Ureter (tissue), 1 donor: ENCODE measurements at places on chromosomes 6 and 20. TPM values are rescaled to one million over a fixed set of nuclear protein-coding genes. Genes with fewer than 3 reads are reported as not detected.

GRCh38 chr6:157219201-157220200, 103.8 kb downstream of the TMEM242 start:
- DNase-seq: no peak

DNA sequence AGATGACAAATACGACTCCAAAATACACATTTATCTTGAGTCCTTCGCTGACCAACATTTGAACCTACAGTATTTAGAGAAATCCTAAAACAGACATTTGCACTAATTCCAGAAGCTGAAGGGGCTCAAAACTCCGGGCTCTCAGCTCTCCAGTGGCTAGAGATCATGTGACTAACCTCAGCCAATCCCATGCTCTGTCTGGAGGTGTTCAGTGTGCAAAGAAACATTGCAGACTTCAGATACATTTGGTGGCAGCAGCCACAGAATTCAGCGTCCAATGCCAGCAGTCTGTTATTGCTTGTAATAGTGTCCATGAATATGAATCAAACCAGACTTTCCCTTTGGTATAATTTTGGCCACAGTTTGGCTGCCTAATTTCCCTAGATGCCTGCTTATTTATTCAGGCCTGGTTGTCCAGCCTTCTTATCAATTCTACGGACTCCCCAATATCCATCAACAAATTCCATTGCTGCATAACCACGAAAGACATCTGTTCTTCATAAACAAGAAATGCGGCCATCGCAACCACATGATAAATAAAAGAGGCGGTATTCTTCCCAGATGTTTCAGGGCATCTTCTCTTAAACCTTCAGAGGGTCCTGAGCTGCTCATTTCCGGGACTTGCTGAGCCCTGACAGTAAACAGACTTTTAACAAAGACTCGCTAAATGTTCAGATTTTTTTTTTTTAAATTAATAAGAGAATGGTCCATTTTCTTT, 14.5 kb upstream of the CYP24A1 start:
- DNase-seq: no peak

GRCh38 chr6:125655511-125655910, 93.9 kb upstream of the HEY2 start:
- DNase-seq: no peak

GRCh38 chr20:61643656-61644377, 391.8 kb downstream of the CDH4 start:
- DNase-seq: no peak

DNA sequence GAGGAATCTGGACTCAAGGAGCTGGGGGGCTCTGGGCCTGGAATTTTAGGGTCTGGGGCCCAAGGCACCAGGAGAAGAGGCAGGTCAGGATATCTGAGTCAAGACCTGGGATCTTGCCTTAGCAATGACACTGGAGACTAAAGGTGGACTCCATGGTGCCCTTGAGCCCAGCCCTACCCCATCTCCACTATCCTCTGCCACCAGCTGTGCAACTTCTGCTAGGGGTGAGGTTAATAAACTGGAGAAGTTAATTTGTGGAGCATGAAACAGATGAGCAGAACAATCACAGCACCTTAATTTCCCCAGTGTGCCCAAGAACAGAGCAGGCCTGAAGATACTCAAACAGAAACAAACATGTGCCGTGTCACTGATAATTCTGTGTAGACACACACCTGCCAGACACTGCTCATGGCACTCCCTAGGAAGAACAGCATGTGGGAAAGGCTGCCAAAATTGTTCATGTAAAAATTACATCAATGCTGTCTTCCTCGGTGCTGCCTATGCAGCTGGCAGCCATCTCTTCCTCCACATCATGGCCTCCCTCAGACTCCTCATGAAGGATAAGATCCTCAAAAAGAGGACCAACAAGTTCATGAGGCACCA, 3.2 kb downstream of the HLA-DPB1 start:
- no peak for DNase-seq

- DNase-seq: no peak
Observed at GRCh38 chr6:21734204-21734603, 140.7 kb downstream of the SOX4 start.

GRCh38 chr6:97198046-97198565, 84.9 kb downstream of the MMS22L start:
- DNase-seq: no peak

DNA sequence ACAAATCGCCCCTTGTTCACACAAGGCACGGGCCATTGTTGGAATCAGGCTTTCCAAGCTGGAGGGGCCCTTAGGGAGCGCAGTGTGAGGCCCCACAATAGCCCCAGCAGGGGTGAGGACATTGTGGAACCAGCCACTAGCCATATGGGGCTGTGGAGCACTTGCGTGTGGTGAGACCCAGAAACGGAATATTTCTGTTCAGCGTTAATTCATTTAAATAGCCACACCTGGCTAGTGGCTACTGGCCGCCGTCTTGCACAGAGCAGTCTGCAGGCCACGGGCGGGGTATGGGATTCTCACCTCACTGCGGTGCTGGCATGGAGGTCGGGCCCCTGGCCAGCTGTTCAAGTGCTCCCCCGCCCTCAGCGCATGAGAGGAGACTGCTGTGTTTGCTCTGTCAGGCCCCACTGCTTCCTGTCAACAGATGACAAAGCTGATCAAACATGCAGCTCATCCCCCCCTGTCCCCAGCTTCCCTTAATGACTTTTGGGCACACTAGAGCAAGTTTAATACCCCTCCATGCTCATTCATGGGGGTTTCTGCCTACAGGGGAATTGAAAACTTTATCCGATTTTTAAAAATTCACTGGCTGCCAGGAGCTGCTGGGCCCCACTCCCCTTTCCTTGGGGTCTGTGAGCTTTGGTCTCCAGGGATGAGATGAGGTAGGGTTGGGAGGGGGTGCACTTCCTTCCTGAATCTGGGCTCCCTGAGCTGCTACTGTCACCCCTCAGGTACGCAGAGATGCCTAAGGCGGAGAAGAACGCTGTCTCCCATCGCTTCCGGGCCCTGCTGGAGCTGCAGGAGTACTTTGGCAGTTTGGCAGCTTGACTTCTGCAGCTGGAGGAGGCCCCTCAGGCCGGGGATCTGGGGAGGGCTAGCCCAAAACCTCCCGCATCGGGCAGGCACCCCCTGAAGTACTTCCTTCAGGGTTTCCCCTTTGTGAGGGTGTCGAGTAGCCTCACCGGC, 13.6 kb downstream of the ITPA start:
- peak; percentile 71 for DNase-seq

Gene FRK
- total RNA-seq: 11.5 TPM

Gene ARG1
- not detected for total RNA-seq
